Body of pancreas (tissue), 4 donors: ENCODE measurements at places on chromosomes 4 and X. TPM values are rescaled to one million over a fixed set of nuclear protein-coding genes. Genes with fewer than 3 reads are reported as not detected.

GRCh38 chr4:111213531-111213930 is 590.7 kb upstream of the PITX2 start:
- H3K27ac ChIP-seq, result no peak overlapping the region
- no peak overlapping the region for H3K4me3 ChIP-seq
- H3K27me3 ChIP-seq, result no peaks in the 10 kb centered on the region
- no peak for DNase-seq

Gene CFAP299
- not detected for total RNA-seq

DNA sequence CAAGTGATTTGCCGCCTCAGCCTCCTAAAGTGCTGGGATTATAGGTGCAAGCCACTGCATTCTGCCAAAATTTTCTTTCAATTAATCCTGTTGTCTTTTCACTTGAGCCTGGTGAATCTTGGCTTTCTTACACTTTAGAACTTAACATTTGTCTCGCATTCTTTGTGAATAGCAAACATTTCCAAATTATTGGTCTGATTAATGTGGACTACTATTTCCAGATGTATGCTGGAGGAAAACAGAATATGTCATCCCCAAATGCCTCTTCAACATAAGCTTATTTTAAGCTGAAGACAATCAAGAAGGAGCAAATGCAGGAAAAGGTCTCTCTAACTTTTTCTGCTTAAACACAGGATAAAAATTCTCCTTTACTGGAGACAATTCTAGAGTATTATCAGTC is 233.4 kb downstream of the PPP4R3C start:
- H3K27me3 ChIP-seq, result no peaks in the 10 kb centered on the region
- no peak for DNase-seq
- H3K27ac ChIP-seq, result no peak overlapping the region
- H3K36me3 ChIP-seq, result no peaks in the 10 kb centered on the region
- no peaks in the 10 kb centered on the region for H3K4me1 ChIP-seq
- H3K4me3 ChIP-seq, result no peak overlapping the region

DNA sequence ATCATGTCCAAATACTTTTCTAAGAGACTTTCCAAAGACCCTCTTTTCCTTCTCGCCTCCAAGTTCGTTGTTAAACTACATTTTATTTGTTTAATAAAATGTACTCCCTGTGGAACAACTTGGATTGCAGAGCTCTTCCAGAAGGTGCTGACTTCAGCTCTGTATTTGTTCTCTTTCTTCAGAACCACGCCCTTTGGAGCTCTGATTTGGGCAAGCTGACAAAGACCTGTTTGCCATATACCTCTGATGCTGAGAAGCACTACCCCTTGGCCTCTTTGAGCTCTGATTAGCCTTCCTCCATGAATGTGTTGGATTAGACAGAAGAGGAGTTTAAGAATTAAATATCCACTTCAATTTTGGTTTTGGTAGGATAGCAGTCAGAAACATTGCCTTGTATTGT is 815.1 kb upstream of the POU3F4 start:
- DNase-seq, result no peak
- no peaks in the 10 kb centered on the region for H3K36me3 ChIP-seq
- H3K4me3 ChIP-seq, result no peak overlapping the region

- H3K4me1 ChIP-seq, result no peaks in the 10 kb centered on the region
- no peak overlapping the region for H3K4me3 ChIP-seq
- no peak overlapping the region for H3K27ac ChIP-seq
- no peaks in the 10 kb centered on the region for H3K36me3 ChIP-seq
- peak; percentile 48 for DNase-seq
Measured at GRCh38 chr4:134470544-134470943, 269.0 kb upstream of the PABPC4L start.

Gene UGT2B10
- not detected for total RNA-seq

DNA sequence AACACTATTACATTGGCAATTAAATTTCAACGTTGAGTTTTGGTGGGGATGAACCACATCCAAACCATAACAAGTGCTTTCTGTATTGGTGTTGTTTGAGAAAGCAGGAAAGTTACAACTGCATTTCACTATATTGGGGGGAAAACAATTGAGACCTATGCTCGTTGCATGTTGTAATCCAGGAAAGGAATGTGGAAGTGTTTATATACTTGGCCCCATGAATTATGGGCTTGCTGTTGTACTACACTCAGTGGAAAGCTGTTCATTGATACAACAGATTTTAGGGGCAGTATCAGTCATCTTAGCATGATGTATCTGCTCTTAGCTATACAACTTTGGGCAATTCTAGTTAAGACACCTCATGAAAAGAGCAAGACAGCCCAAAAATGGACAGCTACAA is 52.4 kb downstream of the KLHL5 start:
- H3K27me3 ChIP-seq, result no peaks in the 10 kb centered on the region
- no peaks in the 10 kb centered on the region for H3K36me3 ChIP-seq
- no peak overlapping the region for H3K4me3 ChIP-seq
- H3K4me1 ChIP-seq, result no peaks in the 10 kb centered on the region

Gene MSANTD1
- 2.6 TPM for total RNA-seq

DNA sequence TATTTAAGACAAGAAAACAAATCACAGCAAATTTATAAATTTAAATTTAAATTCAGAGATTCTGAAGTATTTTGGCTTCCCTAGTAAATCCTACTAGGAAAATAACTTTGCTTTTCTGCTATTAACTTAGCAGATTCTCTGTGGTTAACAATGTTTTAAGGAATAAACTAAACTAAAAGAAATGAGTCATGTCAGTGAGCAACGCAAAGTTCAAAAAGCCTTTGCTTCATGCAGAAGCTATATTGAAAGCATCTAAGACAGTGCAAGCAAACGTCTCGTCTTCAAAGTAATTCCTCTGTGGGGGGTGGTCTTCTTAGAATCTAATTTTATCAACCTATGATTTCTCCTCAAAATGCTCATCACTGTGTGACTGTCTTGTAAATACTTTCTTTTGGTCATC is 30.1 kb downstream of the GABRB1 start:
- no peak for DNase-seq
- H3K4me1 ChIP-seq, result no peaks in the 10 kb centered on the region
- no peaks in the 10 kb centered on the region for H3K36me3 ChIP-seq
- no peaks in the 10 kb centered on the region for H3K27me3 ChIP-seq
- H3K4me3 ChIP-seq, result no peak overlapping the region
- no peak overlapping the region for H3K27ac ChIP-seq

Gene HELT
- total RNA-seq, result not detected

Gene IQCM
- total RNA-seq, result not detected

GRCh38 chrX:56812515-56813105 is 83.6 kb downstream of the NBDY start:
- DNase-seq, result no peak
- H3K36me3 ChIP-seq, result no peaks in the 10 kb centered on the region
- no peak overlapping the region for H3K4me3 ChIP-seq
- H3K27ac ChIP-seq, result no peak overlapping the region
- H3K27me3 ChIP-seq, result no peaks in the 10 kb centered on the region

Gene CXCL8
- 12.9 TPM for total RNA-seq

DNA sequence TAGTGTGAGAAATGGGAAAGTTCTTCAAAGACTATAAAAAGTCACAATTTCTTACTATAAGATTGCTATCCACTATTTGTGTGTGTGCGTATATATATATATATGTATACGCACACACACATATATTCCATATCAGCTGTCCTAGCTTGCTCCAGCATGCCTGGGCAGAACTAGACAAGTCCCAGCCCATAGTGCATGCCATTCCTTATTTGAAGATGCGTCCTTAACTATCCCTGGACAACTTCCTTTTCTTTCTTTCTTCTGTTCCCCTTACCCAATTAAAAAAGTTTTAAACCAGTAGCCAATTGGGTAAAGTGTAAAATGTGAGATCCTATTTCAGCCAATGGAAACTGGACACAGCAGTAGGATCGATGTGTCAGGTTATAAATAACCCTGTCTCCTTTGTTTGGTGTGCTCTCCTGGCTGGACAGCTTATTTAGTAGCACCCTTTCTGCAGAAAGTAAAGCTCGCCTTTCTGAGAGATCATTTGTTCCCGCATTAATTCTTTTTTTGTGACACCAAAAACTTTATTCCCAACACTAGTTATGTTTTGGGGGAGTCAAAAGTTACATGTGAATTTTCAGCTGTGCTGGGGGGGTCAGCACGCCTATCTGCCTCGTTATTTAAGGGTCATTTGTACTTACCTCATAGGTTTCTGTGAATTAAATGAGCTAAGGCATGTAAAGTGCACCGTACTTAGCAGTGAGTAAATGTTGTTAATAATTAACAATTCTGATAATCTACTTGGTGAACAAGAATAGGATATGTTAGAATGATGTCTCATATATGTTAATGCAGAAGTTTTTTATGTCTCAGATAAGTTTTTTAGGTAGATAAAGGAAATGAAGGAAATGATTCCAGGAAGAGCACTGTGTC is 40.9 kb downstream of the KDM6A start:
- H3K27me3 ChIP-seq, result no peaks in the 10 kb centered on the region
- no peak overlapping the region for H3K4me3 ChIP-seq
- no peaks in the 10 kb centered on the region for H3K36me3 ChIP-seq
- peaks cover 20% of the 10 kb centered on the region for H3K4me1 ChIP-seq

GRCh38 chrX:137646472-137646871 is 80.5 kb downstream of the ZIC3 start:
- DNase-seq, result no peak
- no peak overlapping the region for H3K4me3 ChIP-seq
- H3K27ac ChIP-seq, result no peak overlapping the region
- no peaks in the 10 kb centered on the region for H3K36me3 ChIP-seq

Gene ASB9
- 1.6 TPM for total RNA-seq

Gene FRG1
- 39.9 TPM for total RNA-seq

DNA sequence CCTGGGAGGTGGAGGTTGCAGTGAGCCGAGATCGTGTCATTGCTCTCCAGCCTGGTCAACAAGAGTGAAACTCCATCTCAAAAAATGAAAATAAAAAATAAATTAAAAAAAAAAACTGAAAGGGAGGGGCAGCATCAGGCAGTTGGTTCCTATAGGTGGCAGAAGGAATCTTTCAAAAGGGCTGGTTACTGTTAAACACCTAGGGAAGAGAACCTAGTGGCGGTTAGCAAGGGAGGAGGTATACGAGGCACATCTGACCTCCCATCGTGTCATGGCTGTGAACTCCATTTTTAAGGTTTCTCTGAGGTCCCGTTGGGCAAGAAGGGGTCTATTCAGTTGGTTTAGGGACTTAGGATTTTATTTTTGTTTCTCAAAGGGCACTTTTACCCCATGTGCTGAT is 150.1 kb downstream of the SLC7A11 start:
- H3K27me3 ChIP-seq, result no peaks in the 10 kb centered on the region
- H3K27ac ChIP-seq, result no peak overlapping the region
- H3K4me3 ChIP-seq, result no peak overlapping the region
- H3K36me3 ChIP-seq, result no peaks in the 10 kb centered on the region
- DNase-seq, result no peak
- H3K4me1 ChIP-seq, result peaks cover 10% of the 10 kb centered on the region

DNA sequence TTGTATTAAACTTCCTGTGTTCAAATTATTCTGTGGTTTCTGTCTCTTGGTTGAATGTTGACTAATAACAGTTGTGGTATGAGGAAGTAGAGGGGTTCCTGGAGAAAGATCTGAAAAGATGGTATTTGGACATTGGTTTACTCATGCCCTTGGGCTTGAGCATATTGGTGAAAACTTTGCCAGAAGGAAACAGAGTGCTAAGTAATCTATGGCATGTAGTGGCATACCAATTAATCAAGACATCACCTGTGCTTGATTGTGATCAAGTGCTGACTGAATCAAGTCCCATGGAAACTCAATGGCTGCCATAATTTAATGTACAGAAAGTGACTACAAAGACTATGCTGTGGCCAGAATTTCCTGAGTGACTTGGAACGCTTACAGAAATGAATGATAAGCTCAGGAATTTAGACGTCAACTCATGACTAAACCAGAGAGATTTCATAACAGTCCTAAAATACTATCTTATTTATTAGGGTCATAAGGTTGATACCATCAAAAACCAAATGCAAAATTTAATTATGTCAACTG is 2062.9 kb downstream of the ARAP2 start:
- no peaks in the 10 kb centered on the region for H3K4me1 ChIP-seq
- no peak overlapping the region for H3K27ac ChIP-seq
- no peak overlapping the region for H3K4me3 ChIP-seq
- no peaks in the 10 kb centered on the region for H3K36me3 ChIP-seq

GRCh38 chr4:158778156-158778711 is 9.4 kb downstream of the FNIP2 start:
- H3K27me3 ChIP-seq, result no peaks in the 10 kb centered on the region
- H3K36me3 ChIP-seq, result no peaks in the 10 kb centered on the region
- H3K4me1 ChIP-seq, result peaks cover 58% of the 10 kb centered on the region
- H3K4me3 ChIP-seq, result no peak overlapping the region
- no peak for DNase-seq

Gene FRMPD3
- total RNA-seq, result not detected

- no peak for DNase-seq
- H3K36me3 ChIP-seq, result no peaks in the 10 kb centered on the region
- H3K4me1 ChIP-seq, result no peaks in the 10 kb centered on the region
- H3K27ac ChIP-seq, result no peak overlapping the region
- H3K27me3 ChIP-seq, result no peaks in the 10 kb centered on the region
Measured at GRCh38 chrX:11349661-11350337, 56.6 kb downstream of the AMELX start.

Gene MAGEA8
- total RNA-seq, result not detected

DNA sequence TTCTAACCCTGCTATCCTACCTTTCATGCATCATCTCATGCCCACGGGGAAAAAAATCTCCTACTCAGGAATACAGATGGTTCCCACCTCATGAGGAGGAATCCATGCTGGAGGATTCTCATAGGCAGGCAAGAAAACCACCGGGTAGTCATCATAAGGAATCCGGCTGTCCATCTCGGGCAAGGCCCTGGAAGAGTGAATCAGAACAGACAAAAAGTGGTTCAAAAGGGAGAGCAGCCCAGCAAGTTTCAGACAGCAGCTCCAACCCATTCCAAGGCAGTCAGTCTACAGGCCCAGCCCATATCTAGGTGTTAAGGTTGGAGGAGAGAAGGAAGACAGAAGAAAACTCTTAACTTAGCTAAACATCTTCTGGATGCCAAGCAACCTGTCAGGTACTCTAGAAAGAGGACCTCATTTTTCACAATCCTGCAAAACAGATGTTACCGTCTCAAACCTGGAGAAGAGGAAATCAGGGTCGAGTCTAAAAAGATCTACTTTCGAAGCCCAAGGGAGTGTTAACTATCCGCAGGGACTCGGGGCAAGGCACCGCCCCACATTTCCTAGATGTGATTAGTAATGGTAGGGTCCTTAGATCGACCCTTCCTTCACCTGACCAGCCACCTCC is 447 bp downstream of the PDZD11 start:
- no peaks in the 10 kb centered on the region for H3K27me3 ChIP-seq
- H3K4me3 ChIP-seq, result peak overlapping the region; percentile 32
- no peak for DNase-seq
- peaks cover 12% of the 10 kb centered on the region for H3K4me1 ChIP-seq
- H3K36me3 ChIP-seq, result no peaks in the 10 kb centered on the region

DNA sequence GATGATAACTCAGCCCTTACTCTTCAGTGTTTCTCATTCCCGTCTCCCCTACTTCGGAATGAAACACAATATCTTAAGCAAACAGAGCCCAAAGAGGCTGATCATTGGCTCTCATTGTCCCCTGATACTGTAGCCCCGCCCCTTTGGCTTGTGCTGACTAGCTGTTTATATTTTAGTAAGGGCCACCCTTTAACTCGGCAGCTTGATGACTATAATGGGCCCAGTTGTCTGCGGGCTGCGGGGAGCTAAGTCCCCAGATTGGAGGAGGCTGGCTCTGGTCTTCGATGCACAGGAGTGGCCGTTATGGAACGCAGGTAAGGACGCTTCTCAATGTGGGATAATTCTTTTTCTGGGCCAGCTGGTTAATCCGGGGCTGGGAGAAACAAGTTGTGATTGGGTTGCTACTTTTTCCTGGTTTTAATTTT is at the start of gene TRIM2:
Gene TRIM2, plus strand, starts transcription at position 197 of the 425 bp plus-strand sequence. Its CDS starts 88 bp downstream, at position 285.
- peak within 1 kb of the TSS; percentile 85 for H3K27ac ChIP-seq
- H3K4me1 ChIP-seq, result peaks cover 35% of the 10 kb centered on the region

Gene PNCK
- not detected for total RNA-seq

Gene PTPN13
- total RNA-seq, result 9.1 TPM

- DNase-seq, result no peak
- no peak overlapping the region for H3K27ac ChIP-seq
- H3K27me3 ChIP-seq, result no peaks in the 10 kb centered on the region
Measured at GRCh38 chr4:154082760-154083535, 294.1 kb upstream of the SFRP2 start.
